Non-pigmented ciliary epithelial cell (primary cell): ENCODE measurements at places on chromosomes 7 and 10.

- DNase-seq, result no peak
Measured at GRCh38 chr7:68321776-68322496, 1276.3 kb upstream of the AUTS2 start.

DNA sequence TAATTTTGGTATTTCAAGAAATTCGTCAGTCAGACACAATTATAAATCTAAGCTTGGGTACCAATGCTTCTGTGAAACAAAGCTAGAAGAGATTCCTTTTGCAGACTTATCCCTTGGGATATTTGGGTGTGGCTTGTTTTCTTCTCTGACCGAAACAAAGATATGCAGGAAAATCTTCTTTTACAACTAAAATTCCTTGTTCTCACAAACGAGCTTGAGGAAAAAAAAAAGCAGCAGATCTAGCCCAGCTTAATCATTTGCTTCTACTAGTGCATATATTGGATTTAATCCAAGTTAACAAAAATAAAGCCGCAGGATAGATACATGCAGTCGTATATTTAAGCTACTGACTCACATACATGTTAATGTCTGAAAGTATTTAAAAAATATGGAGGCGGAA, 104.2 kb downstream of the PRTFDC1 start:
- DNase-seq, result no peak

- DNase-seq, result no peak
Measured at GRCh38 chr10:124380256-124380995, 38.3 kb downstream of the OAT start.

- DNase-seq, result no peak
Measured at GRCh38 chr10:77711683-77712049, 74.1 kb upstream of the KCNMA1 start.

DNA sequence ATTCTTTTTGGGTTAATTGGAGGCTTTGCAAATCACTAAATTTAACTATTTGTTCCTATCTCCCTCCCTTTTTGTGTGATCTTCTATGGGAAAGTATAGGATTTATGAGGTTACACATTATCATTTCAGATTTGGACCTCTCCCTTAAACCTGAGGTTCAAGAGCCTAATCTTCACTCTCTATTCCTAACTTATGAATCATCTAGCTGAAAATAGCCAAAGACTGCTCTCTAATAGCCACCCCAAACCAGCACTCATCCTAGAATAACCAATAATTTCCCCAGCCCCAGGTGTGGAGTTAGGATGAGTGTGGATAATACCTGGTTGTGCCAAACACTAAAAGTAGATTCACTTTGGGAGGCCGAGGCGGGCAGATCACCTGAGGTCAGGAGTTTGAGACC, 499.2 kb downstream of the GFRA1 start:
- DNase-seq, result no peak

DNA sequence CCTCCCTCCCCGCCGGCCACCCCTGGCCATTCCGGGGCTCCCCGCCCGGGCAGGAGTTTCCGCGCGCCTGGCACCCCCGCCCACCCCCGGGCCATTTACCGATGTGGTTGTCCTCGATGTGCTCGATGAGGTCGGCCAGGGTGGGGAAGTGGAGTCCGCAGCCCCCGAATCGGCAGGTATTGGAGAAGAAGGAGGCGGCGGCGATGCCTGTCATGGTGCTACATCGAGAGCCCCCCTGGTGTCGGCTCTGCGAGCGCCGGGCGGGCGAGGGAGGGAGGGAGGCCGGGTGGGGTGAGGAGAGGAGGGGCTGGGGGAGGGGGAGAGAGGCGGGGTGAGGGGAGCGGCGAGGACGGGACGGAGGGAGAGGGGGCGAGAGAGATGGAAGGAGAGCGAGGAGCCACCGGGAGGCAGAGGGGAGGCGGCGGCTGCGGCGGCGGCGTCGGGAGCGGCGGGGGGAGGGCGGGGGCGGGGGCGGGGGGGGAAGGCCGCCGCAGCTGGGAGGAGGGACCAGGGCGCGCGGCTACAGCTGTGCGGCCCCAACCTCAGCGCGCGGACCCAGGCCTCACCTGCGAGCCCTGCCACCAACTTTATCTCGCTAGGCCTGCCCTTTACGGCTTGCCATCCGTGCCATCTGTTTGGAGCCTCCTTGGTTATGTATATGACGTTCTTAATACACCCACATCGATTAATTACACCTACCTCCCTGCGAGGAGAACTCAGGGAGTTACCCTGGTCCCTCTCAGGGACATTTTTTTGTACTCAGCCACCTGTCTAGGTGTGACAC, at the start of gene JAZF1:
JAZF1 (minus strand) TSS at position 432 of the 784 bp plus-strand sequence.
- DNase-seq, result no peak

DNA sequence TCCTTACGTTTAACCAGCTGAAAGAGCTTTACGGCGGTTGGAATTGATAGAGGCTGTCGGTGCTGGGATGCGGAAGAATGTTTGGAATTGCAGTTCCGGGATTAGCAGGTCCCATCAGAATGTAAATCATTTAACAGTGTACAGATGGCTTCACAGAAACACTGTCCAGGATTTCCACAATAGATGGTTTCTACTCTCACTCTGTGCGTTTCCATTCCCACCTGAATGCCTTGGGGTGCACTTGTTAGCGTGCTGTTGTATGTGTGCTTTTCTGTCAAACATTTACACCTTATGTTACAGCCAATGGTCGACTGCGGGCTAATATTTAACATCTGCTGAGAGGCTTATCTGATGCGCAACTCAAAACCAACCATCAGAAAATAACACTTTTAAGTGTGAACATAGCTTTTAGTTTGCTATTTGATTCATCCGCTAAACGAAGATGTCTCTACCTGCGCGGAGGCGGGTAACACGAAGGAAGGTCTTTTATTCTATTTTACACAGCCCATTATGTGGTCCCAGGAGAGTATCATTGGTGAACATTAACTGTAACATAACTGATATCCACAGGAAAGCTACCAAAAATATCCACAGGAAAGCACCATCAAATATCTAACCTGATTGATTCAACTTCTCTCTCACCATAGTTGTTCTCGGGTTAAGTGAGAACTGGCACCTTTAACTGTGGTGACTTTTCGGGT, 179.0 kb downstream of the PRPF18 start:
- DNase-seq, result no peak

DNA sequence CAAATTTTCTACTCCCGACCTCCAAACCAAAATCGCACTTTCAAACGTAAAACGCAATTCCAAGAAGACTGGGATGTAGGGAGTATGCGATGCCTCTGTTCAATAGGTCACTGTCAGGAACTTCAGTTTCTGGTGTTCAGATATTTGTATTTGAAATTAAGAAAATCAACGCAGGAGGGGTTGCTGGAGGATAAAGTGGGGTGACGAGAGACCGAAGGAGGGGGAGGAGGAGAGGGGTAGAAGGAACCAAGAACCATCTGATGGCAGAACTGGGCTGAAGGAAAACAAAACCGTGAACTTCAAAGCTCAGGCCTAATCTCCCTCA, 293.8 kb upstream of the NFE2L3 start:
- no peak for DNase-seq

DNA sequence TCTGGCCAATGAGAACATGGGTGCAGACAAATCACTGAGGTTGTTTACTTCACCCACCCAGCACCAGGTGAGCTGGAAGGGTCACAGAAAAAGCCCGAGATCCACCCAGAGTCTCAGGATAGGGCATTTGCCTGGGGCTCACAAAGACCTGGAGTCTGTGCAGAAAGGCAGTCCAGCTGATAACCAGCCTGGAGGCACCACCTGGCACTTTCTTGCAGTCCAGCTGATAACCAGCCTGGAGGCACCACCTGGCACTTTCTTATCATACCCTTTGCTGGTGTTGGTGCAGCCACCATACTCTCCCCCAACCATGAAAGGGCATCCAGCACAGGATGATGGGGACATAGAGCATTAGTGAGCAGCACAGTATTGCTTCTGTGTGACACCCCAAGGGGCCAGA, 104.1 kb downstream of the PPP1R3C start:
- DNase-seq, result no peak

GRCh38 chr7:148503900-148504487, 86.6 kb upstream of the C7orf33 start:
- DNase-seq, result no peak

GRCh38 chr10:11336722-11337162, 274.7 kb downstream of the USP6NL start:
- no peak for DNase-seq

DNA sequence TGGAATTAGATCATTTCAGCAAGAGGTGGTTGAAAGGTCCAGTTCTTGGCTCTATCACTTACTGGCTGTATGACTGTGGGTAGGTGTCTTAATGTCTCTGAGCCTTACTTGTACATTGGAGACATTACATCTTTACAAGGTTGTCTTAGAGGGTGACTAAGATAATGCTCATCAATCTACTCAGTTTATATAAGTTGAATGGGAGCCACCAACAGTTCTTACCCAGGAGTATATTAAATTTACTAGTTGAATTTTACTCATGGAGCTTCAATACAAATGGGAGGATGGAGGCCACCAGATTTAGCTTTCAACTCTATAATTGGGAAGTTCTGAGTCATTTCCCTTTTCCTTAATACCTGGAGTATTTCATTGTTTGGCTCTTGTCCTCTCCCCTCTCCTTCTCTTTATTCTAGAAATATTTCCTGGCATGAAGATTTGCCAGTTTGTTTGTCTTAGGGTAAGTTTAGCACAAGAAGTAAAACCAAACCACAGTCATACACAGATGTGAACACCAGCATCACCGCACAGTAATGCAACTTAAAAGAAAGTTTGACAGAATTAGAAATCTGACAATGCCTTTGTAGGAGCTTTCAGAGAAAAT, 222.8 kb downstream of the LRMDA start:
- DNase-seq, result no peak

DNA sequence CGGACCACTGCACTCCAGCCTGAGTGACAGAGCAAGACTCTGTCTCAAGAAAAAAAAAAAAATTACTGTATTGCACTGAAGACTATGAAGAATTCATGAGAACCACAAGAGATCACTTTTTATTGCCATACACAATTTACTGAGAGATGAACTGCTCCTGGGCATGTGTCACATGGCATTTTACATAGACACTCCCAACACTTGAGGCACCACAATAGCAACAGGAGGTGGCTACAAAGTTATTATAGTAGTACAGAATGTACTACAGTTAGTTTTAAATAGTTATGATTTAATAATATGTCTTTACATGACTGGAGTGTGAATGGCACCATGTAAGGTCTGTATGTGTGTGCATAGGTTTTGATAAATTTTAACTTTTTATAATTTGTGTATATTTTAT, 70.6 kb downstream of the KMT2E start:
- no peak for DNase-seq

DNA sequence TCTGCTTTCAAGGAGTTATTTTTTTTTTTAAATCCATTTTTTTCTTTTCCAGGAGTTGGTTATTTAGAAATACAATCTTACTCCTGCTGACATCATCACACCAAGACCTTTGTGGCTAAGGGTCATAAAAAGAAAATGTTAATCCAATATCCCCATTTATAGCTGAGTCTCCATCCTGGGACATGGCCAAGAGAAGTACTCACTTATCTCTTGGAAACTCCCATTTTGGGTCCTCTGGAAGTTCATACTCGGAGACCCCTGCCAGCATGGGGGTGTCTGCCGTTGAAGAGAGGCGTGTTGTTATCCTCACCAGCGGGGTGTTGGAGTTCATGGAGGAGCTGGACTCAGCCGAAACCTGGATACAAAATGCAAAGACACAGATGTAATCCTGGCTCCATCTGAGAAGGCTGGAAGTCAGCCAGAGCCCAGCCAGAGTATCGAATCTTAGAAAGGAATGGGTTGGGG, 94.6 kb downstream of the FGFR2 start:
- DNase-seq, result no peak

DNA sequence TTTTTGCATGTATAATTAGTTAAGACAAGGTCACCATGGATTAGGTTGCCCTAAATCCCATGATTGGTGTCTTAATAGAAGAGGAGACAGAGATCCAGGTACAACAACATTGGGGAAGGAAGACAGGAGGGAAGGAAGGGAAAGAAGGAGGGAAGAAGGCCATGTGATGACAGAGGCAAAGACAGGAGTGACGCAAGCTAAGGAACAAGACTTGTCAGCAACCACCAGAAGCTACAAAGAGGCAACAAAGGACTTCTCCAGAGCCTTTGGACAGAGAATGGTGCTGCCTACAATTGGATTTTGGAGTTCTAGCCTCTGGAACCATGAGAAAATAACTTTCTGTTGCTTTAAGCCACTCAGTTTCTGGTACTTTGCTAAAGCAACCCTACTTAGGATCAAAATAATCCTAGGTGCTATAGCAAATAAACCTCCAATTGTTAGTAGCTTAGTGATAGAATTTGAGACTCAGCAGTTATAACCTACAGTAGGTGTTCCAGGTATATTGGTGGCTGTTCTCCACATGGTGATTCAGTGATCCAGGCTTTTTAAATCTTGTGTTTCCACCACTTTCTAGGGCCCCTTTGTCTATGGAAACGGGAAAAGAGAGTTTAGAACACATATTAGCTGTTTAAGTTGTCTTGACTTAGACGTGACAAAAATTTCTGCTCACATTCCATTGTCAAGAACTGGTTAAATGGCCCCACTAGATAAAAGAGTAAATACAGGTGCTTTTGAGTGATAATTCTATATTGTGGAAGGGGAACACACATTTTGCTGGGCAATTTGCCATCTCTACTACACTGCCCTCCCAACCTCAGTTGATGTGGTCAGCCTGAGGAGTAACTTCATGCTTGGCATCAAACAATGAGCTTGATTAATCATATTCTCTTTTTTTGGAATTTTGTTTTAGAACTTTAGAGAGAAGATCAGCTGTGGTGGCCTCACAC, 70.5 kb upstream of the SP4 start:
- no peak for DNase-seq

DNA sequence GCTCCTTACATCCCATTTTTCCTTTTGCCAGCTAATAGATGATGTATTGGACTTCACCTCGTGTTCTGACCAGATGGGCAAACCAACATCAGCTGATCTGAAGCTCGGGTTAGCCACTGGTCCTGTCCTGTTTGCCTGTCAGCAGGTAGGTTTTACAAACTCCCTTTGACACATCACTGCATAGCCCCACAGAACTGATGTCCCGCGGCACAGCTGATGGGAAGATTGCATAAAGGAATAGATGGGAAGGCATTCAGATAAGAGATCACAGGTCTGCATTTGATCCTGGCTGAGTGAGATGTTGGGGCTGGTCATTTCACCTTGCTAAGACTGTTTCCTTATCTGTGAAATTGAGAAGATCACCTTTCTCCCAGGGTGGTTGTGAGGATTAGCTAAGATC, 37.9 kb downstream of the PDSS1 start:
- no peak for DNase-seq

DNA sequence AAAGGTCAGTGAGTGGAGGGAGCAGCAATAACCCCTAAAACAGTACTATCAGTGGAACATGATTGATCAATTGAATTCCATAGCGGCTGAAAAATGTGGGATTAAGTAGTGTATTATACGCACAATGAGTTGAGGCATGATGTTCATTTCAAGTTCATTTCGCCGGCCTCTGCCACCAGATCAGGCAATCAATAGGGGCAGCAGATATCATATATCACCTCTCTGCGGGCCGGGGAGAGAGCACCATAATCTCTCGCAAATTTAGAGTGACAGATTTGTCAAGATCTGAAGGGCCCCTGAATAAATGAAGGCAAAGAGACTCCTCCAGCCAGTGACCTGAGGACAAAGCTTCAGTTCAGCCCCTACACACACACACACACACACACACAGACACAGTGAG, 58.5 kb downstream of the PAX2 start:
- DNase-seq, result no peak
